ENCODE measurements at places on chromosomes 5 and 9.

- DNase-seq: no peak
These were observed 50.7 kb downstream of the PIP5K1B start for GRCh38 chr9:68755752-68756151.

GRCh38 chr5:169448826-169449225, 134.7 kb upstream of the SPDL1 start:
- DNase-seq: no peak

- no peak for DNase-seq
These were observed 12.4 kb downstream of the CCDC187 start for GRCh38 chr9:136291306-136292025.

- no peak for DNase-seq
These were observed 77.3 kb downstream of the AMBP start for GRCh38 chr9:114000671-114001409.

GRCh38 chr5:172646716-172647285, 5.7 kb downstream of the NEURL1B start:
- no peak for DNase-seq

DNA sequence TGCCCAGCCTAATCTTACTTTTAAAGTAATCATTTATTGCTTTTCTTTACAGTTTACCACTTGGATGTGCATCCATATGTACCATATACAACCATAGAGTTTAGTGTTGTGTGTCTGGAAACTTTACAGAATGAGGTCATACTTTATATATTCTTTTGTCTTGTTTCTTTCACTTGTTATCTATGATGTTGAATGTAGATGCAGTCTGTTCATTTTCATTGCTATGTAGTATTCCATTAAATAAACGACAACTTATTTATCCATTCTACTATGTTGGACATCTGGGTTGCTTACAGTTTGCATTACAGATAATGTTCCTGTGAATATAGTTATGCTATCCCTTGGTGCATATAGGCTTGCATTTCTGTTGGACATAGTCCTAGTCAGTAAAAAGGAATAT, 21.3 kb upstream of the SMIM15 start:
- no peak for DNase-seq

All from NCI-H1930 (cell line).